ENCODE measurements at places on chromosomes 7 and 10. TPM values are rescaled to one million over a fixed set of nuclear protein-coding genes. Genes with fewer than 3 reads are reported as not detected.

FAM131B gene
- 2.6 TPM for polyA plus RNA-seq

GPR158 gene
- polyA plus RNA-seq, result 0.85 TPM

CPN1 gene
- polyA plus RNA-seq, result not detected

TSPAN14 gene
- polyA plus RNA-seq, result 78.3 TPM

NEBL gene
- polyA plus RNA-seq, result 22.5 TPM

ACSL5 gene
- polyA plus RNA-seq, result 14.6 TPM

EPHB6 gene
- 18.9 TPM for polyA plus RNA-seq

USP6NL gene
- 25.1 TPM for polyA plus RNA-seq

CCDC136 gene
- 39.0 TPM for polyA plus RNA-seq

MSMB gene
- polyA plus RNA-seq, result not detected

MYL7 gene
- 0.49 TPM for polyA plus RNA-seq

CRTAC1 gene
- 6.4 TPM for polyA plus RNA-seq

FAM241B gene
- polyA plus RNA-seq, result 6.8 TPM

NSUN6 gene
- 29.8 TPM for polyA plus RNA-seq

SMO gene
- polyA plus RNA-seq, result 49.9 TPM

CHRM2 gene
- polyA plus RNA-seq, result 0.22 TPM

CALHM1 gene
- 0.12 TPM for polyA plus RNA-seq

FXYD4 gene
- polyA plus RNA-seq, result not detected

SPAM1 gene
- not detected for polyA plus RNA-seq

A1CF gene
- 0.08 TPM for polyA plus RNA-seq

PNLIP gene
- polyA plus RNA-seq, result not detected

SLC18A2 gene
- 0.18 TPM for polyA plus RNA-seq

ADRA2A gene
- 0.33 TPM for polyA plus RNA-seq

NUTM2D gene
- 12.7 TPM for polyA plus RNA-seq

SCIN gene
- polyA plus RNA-seq, result 3.3 TPM

ANXA8L1 gene
- polyA plus RNA-seq, result 0.19 TPM

CLCN1 gene
- not detected for polyA plus RNA-seq

STEAP2 gene
- polyA plus RNA-seq, result 5.0 TPM

CAMK2B gene
- polyA plus RNA-seq, result 0.73 TPM

NKX2-3 gene
- not detected for polyA plus RNA-seq

LIPK gene
- not detected for polyA plus RNA-seq

IKZF1 gene
- 2.2 TPM for polyA plus RNA-seq

SYNPO2L gene
- polyA plus RNA-seq, result 7.6 TPM

PRKCQ gene
- polyA plus RNA-seq, result 6.9 TPM

C10orf53 gene
- polyA plus RNA-seq, result not detected

All from right lung (tissue), 10 donors.